ENCODE measurements at places on chromosomes 6 and 20. TPM values are rescaled to one million over a fixed set of nuclear protein-coding genes. Genes with fewer than 3 reads are reported as not detected.

NFATC2 gene
- 22.5 TPM for total RNA-seq

LTB gene
- total RNA-seq, result 241 TPM

DNA sequence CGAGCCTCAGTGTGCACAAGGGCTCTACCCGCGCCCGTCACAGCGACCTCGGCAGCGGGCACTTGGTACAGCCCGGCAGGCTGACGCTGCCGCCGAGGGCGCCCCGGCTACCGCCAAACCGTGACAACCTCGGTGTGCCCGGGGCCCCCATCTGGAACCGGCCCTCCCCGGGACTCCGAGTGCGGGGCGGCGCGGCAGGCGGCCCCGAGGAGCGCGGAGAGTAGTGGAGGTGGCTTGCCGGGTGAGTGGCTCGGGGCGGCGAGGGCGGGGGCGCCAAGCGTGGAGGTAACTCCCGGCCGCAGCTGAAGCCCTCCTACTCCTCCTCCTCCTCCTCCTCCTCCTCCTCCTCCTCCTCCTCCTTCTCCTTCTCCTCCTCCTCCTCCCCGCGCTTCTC, at the start of gene ISM1:
Gene ISM1, plus strand, starts transcription at position 371 of the 394 bp plus-strand sequence. CDS start 503 bp downstream, outside the sequence.
- H3K27me3 ChIP-seq, result no peaks in the 10 kb centered on the region
- H3K4me1 ChIP-seq, result no peaks in the 10 kb centered on the region
- no peak within 1 kb of the TSS for H3K27ac ChIP-seq
- no peaks in the 10 kb centered on the region for H3K36me3 ChIP-seq
- H3K4me3 ChIP-seq, result no peak within 1 kb of the TSS
- DNase-seq, result no peak

DNA sequence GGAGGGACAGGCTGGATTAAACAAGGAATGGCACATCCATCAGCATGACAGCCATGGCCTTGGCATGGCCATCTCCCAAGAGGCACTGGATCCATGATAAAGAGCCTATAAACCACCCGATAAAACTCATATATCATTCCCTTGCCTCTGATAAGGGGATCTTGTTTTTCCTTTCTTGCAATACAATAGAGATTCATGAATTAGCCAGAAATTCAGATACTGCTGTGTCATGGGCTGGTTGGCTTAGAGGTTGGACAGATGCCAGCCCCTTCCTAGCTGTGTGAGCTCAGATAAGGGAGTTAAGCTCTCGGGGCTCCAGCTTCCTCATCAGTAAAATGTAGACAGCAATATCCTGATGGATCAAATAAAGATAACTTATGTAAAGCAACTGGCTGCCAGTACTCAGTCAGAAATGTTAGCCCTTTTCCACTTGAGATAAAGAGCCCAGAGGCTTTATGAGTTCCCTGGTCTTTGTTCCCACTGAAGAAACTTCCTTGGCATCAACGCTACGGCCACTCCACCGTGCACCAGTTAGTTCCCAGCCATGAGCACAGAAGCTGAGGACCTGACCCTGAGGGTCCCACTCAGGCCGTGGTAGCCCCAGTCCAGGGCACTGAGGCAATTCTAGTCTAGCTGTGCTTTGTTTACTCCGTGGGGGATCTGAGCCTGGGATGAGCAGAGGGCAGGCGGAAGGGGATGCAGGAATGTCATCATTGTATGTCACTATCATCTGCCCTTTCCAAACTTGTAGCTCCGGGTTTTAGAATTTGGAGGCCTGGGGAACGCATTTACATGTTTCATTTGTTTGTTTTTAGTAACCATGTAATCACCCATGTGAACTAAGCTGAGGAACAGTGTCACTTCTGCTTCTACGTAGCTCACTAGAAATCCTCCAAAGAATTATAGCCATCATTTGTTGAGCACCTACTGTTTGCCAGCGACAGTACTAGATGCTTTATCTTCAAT, 67.2 kb upstream of the TBC1D7 start:
- peak overlapping the region; percentile 50 for H3K4me3 ChIP-seq
- H3K27ac ChIP-seq, result peak overlapping the region; percentile 100
- DNase-seq, result peak; percentile 87
- peaks cover 79% of the 10 kb centered on the region for H3K4me1 ChIP-seq

DNA sequence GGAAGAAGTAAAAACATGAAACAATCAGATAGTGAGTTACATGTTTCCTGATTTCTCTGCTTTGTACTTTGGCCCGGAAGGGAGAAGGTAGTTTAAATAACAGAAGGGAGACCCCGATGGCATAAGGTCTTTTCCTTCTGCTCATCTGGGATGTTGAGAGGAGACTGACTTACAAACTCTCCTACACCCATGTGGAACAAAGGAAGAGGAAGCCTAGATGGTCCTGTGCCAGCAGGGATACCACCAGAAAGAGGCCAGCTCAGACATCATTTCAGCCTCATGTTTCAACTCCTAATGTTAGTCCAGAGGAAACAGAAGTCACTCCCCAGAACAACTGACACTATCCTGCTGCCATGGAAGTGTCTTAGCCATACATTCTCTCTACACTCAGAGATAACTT, 250.7 kb upstream of the NOX3 start:
- no peaks in the 10 kb centered on the region for H3K4me1 ChIP-seq
- no peaks in the 10 kb centered on the region for H3K36me3 ChIP-seq
- no peak for DNase-seq
- H3K4me3 ChIP-seq, result no peak overlapping the region
- H3K27me3 ChIP-seq, result no peaks in the 10 kb centered on the region

DNA sequence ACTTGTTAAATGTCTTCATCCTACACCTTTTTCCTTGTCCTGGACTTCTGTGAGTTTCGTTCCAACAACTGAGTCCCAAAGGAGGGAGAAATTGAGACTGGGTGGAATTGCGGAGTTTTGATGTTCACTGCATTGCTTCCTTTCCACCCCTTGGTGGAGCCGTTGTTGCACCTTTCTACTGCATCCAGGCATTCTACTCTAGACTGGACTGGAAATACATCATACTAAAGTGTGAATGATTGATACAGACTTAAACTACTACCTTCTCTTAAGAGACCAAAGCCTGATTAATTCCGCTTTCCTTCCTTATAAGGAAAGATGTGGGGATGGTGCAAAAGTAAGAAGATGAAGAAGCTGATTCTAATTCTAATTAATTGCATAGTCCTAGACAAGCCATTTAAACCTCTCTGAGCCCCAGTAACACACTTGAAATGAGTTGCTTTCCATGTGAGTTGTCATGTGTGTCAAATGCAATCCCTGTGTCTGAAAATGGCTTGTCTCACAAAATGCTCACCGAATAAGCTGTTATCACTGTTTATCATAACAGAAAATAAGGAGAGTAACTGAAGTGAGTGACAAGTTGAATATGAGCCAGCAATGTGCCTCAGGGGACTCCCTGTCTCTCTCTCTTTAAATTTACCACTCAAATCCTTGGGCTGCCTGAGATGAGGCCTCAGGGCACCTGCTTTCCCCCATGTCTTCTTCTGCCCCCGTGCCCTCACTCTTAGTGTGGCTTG, 338.3 kb upstream of the CHD6 start:
- H3K36me3 ChIP-seq, result no peaks in the 10 kb centered on the region
- H3K4me1 ChIP-seq, result peaks cover 21% of the 10 kb centered on the region
- H3K4me3 ChIP-seq, result no peak overlapping the region
- no peak overlapping the region for H3K27ac ChIP-seq

- no peak overlapping the region for H3K4me3 ChIP-seq
- no peaks in the 10 kb centered on the region for H3K4me1 ChIP-seq
- H3K27ac ChIP-seq, result no peak overlapping the region
- no peaks in the 10 kb centered on the region for H3K27me3 ChIP-seq
- H3K36me3 ChIP-seq, result no peaks in the 10 kb centered on the region
Observed at GRCh38 chr6:4413073-4413472, 277.7 kb upstream of the ECI2 start.

- no peak overlapping the region for H3K4me3 ChIP-seq
- H3K36me3 ChIP-seq, result no peaks in the 10 kb centered on the region
- no peaks in the 10 kb centered on the region for H3K4me1 ChIP-seq
- no peak overlapping the region for H3K27ac ChIP-seq
- no peak for DNase-seq
Observed at GRCh38 chr6:155582016-155582991, 126.7 kb upstream of the NOX3 start.

GRCh38 chr6:156919370-156919769, 142.2 kb downstream of the ARID1B start:
- H3K27me3 ChIP-seq, result no peaks in the 10 kb centered on the region
- no peak overlapping the region for H3K4me3 ChIP-seq
- H3K36me3 ChIP-seq, result no peaks in the 10 kb centered on the region
- H3K4me1 ChIP-seq, result peaks cover 59% of the 10 kb centered on the region

GRCh38 chr20:46752728-46753127, 43.3 kb downstream of the SLC2A10 start:
- no peak overlapping the region for H3K27ac ChIP-seq
- no peaks in the 10 kb centered on the region for H3K36me3 ChIP-seq
- peaks cover 17% of the 10 kb centered on the region for H3K4me1 ChIP-seq
- H3K4me3 ChIP-seq, result no peak overlapping the region
- no peaks in the 10 kb centered on the region for H3K27me3 ChIP-seq

- no peaks in the 10 kb centered on the region for H3K4me1 ChIP-seq
- H3K4me3 ChIP-seq, result no peak overlapping the region
- no peaks in the 10 kb centered on the region for H3K36me3 ChIP-seq
- no peak for DNase-seq
- no peak overlapping the region for H3K27ac ChIP-seq
- H3K27me3 ChIP-seq, result no peaks in the 10 kb centered on the region
Observed at GRCh38 chr20:20241976-20242375, 125.9 kb upstream of the INSM1 start.

- no peaks in the 10 kb centered on the region for H3K36me3 ChIP-seq
- no peak overlapping the region for H3K27ac ChIP-seq
- no peak for DNase-seq
- H3K4me1 ChIP-seq, result no peaks in the 10 kb centered on the region
- no peak overlapping the region for H3K4me3 ChIP-seq
- H3K27me3 ChIP-seq, result no peaks in the 10 kb centered on the region
Observed at GRCh38 chr6:38867726-38868125, 152.6 kb downstream of the DNAH8 start.

- no peak for DNase-seq
- no peak overlapping the region for H3K4me3 ChIP-seq
- no peaks in the 10 kb centered on the region for H3K4me1 ChIP-seq
- H3K27ac ChIP-seq, result no peak overlapping the region
Observed at GRCh38 chr6:93365445-93365844, 53.9 kb downstream of the EPHA7 start.

Data from Karpas-422 (cell line).